ENCODE measurements at places on chromosomes 4 and X.
A peak's percentile ranks its signal among the peaks of the same experiment; 100 is the strongest.

GRCh38 chr4:183986291-183986970 lies 81.3 kb downstream of the STOX2 start:
- no peak for DNase-seq

DNA sequence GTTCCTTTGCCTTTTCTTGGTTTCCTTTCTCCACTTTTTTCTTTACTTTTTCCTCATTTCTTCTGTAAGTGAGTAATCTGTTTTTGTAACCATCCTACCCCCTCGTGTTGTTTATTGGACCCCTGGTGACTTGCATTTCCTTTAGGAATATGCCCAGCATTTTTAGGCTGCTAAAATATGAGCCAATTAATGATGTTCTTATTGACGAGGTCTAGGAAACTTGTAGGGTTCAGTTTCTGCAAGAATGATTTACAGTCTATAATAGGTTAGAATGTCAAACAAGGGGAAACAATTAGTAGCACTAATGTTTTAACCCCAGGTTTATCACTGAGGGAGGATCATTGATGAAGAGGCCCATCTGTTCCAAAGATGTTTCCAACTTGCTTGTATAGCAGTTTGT lies 79.0 kb downstream of the CPE start:
- no peak for DNase-seq

DNA sequence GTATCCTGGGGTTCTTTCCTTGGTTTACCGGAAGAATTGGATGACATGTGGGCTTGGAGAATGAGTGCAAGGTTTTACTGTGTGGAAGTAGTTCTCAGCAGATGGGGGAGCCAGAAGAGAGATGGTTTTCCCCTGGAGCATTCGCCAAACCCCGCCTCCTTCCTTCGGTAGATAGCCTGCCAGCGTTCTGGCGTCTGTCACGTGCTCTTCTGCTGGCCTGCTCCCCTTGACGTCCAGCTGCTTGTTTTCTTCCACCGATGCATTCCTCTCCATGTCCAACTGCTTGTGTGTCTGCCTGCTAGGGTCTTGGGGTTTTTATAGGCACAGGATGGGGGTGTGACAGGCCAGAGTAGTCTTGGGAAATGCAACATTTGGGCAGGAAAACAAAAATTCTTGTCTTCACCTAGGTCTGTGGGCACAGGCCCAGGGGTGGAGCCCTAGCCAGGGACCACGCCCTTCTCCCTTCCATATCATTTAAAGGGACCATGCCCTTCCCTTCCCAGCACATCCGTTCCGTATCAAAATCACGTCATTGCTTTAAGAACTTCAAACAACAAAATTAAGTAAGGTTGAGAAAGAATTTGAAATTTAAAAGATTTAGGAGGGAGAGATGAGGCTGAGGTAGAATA lies 538.7 kb upstream of the SMIM31 start:
- no peak for DNase-seq

DNA sequence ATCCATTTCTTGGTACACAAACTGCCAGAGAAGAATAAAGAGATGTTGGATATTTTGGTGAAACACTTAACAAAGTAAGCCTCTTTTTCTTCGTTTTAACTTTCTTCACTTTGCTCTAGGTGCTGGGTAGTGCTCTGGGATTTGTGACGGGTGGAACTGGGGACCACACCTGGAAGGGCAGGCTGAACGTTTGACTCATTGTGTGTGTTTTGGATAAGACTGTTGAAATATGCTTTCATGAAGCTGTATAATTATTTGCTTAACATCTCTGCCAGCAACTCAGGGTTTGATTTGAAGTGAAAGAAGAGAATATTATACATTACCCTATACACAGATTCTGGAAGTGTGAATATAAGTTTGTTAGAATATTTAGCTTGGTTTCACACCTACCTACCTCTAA lies 233.2 kb downstream of the ARHGAP10 start:
- no peak for DNase-seq

GRCh38 chr4:62474802-62475201 lies 1274.7 kb downstream of the ADGRL3 start:
- DNase-seq: no peak

DNA sequence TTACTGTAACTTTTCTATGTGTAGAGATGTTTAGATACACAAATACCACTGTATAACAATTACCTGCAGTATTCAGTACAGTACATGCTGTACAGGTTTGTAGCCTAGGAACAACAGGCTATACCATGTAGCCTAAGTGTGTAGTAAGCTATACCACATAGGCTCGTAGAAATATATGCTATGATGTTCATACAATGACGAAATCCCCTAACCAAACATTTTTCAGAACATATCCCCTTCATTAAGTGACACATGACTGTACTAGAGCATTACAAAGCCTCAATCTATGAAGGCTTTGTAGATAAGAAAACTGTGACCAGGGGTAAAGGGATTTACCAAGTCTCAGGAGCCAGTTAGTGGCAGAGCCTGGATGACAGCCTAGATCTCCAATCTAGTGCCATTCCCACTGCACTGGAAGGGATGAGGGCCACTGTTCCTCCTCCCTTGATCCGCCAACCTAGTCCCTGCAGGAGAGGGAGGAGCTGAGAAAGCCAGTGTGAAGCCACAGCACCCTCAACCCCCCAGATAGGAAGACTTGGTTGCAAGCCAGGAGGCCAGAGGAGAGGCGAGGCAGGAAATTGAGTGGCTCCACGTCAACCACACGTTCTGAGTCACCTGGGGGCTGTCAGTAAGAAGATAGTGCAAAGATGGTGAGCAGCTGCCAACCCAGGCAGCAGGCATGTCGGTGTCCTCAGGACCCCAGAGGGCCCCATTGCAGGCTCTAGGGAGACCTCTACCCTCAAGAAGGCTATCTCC lies 227.7 kb downstream of the BCOR start:
- DNase-seq: peak; percentile 61

DNA sequence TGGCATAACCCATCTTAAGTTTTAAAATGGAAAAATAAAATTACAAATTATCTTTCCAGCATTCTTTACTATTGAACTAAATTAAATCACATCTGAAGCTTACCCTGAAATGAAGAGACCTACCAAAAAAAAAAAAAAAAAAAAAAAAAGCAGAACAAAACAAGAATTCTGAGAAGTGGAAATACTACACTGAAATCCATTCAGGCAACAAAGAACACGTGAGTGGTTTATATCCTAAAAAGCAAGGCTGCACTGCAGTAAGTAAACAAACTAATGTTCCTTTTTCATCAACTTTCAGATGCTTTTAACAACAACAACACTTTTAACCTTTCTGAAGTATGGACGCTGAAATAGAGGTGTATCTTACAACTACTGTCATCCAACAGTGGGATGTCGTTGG lies 7.5 kb downstream of the FRYL start:
- no peak for DNase-seq

- no peak for DNase-seq
These were observed 19.8 kb upstream of the CD38 start for GRCh38 chr4:15758294-15758693.

- peak; percentile 36 for DNase-seq
These were observed 136.0 kb upstream of the STX18 start for GRCh38 chr4:4677556-4678522.

DNA sequence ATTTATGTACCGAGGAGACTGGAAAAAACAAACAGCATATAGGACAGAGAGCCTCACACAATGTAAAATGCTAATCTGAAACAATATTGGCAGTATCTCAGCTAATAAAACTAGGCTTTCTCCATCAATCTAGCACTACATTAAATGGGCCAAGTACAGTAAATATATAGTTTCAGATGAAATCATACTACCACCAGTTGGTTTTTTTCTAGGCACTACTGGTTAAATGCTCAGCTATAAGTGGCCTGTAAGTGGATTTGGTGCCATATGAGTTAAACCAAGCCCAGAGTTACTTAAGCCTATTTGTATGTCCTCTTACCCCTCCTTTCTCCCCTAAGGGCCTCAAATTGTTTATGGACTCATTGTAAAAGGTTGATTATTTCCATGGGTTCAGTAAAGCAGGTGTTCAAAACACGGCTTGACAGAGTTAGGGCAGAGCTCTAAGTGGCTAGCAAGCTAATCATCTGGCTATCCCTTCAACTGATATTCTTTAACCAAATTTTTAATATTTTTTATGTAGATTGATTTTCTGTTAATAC lies 57.5 kb downstream of the FAM13A start:
- no peak for DNase-seq

GRCh38 chrX:56783996-56784620 lies 55.1 kb downstream of the NBDY start:
- DNase-seq: no peak

DNA sequence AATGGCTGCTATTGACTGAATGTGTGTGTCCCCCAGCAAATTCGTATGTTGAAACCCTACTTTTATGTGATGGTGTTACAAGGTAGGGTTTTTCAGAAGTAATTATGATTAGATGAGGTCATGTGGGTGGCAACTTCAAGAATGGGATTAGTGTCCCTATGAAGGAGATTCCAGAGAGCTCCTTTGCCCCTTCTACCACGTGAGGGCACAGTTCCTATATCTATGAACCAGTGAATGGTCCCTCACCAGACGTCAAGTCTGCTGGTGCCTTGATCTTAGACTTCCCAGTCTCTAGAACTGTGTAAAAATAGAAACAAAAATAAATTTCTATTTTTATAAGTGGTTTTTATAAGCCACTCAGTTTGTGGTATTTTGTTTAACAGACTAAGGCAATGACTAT lies 1137.6 kb upstream of the IGFBP7 start:
- DNase-seq: no peak
